ENCODE measurements at places on chromosomes 6 and 20.

- DNase-seq: no peak
Measured at GRCh38 chr6:24822696-24823095, 24.0 kb upstream of the ARMH2 start.

DNA sequence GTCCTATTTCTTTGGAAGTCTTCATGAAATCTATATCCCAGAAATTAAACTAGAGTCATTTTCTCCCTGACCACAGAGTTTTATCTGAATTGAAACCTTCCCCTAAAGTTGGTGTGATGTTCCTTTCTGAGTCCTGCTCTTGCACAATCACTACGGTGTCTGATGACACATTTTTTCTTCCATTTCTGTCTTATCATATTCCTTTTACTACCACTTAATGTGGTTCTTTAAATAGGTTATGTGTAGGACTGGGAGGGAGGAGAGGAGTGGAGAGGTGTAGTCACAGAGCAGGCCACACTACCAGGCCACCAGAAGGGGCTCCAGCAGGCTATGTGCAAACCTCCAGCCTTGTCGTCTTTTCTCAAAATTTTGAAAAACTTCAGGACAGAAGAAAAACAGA lies 39.7 kb upstream of the ATXN1 start:
- no peak for DNase-seq

DNA sequence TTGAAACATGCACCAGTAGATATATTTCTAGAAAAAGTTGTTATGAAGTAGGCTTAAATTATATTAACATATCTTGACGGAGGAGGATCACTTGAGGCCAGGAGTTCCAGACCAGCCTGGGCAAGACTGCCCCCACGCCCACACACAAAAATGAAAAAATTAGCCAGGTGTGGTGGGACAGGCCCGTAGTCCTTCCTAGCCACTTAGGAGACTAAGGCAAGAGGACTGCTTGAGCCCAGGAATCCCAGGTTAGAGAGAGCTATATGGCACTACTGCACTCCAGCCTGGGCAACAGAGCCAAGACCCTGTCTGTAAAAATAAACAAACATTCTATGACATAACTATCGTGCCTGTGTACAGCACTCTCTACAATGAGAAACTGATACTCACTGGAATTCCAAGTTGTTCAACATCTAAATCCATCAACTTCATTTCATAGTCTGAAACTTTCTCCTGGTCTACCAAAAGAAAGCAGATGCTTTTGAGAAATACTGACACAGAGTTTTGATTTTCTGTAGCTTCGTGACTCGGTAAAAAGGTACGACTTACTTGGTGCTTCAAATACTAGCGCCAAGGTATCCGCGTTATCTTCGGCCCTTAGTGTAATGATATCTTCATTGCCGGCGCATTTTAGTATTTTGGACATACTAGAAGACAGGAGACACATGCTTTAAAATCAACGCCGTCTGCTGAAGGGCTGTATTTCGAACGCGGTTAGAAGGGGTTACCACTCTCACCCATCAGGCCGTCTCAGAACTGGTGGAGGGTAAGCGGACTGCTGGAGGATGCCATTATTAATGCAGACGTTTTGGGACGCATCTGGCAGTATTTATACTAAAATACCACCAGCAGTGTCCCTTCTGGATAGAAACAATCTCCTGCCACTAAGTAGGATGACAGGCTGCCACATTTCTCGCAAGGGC lies 1.3 kb downstream of the PCNA start:
- DNase-seq: no peak

- DNase-seq: no peak
Measured at GRCh38 chr6:37202788-37203491, 33.0 kb downstream of the PIM1 start.

DNA sequence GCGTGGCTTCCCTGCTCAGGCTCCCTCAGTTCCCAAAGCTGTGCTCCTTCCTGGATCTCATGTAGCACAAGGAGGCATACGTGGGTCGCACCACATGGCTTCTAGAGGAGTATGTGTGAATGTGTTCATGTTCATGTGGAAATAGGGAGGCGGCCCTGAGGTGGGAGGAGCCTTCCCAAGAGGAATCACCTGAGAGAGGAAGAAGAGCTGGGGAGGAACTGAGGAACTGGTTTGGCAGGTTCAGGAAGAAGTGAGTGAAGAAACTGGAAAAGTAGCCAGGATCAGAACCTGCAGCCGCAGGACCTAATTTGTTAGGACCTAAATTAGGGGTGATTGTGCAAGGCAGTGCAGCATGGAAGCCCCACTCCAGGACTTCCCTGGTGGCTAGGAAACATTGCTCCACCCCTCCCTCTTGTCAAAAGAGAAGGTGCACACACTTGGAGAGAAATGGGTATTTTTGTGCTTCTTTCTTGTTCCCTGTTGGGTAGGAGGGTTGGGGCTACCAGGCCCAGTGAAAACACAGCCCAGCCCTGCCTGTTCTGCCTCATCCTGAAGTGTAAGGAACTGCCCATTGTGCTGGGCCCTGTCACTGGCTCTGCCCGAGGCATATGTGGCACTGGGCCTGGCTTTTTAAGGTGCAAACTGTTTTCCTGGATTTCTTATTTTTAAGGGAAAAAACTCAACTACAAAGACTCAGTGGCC lies 20.7 kb downstream of the SYNJ2 start:
- no peak for DNase-seq

- no peak for DNase-seq
Measured at GRCh38 chr20:10806539-10806938, 132.7 kb upstream of the JAG1 start.

GRCh38 chr20:3927486-3928291 lies 38.5 kb downstream of the PANK2 start:
- no peak for DNase-seq

DNA sequence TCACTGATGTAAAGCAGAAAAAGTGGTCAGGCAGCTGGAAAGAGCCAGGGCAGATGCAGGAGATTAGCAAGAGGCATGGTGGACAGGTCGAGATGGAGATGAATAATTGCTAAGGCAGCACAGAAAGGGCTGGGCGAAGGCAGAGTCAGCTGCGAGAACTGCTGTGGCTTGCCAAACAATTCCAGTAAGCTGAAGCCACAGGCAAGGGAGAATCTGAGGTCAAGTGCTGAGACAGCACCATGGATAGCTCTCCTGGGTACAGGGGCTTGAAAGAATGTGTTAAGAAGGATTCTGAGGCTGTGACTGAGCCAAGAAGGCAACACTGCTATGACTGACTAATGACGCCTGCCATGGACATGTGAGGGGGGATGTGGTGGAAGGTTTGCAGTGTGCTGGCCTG lies 220.8 kb upstream of the FOXA2 start:
- DNase-seq: no peak

DNA sequence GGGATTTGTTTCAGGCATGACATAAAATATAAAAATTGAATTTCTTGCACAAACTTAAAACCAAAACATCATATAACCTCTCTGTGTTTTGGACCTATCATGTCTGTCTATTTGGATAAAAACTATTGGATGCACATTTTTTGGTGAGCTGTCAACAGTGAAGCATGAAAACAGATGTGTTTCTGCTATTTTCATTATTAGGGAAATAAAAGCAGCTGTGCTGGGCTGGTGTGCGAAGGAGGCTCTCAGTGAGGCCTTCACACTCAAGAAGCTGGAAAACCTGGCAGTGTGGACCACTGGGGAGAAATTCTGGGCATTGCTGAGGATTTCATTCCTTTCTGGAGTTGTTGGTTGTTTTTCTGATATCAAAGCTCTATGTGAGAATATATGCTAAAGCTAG lies 395.3 kb downstream of the GJA1 start:
- DNase-seq: no peak

DNA sequence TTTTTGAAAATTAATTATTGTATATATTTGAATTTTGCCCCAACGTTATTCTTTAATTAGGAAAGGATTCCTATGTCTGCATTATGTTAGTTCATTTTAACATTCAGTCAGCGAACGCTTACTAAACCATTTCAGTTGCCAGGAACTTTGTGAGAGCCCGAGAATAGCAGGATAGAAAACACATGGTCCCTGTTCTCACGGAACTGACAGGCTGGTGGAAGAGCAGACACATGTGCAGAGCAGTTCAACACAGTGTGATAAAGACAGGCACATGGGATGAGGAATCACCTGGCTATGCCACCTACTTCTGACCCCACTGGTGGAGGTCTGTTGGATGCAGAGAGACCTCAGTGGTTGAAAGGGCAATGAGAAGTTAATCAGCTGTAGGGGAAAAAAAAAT lies 367.2 kb downstream of the EPM2A start:
- no peak for DNase-seq

DNA sequence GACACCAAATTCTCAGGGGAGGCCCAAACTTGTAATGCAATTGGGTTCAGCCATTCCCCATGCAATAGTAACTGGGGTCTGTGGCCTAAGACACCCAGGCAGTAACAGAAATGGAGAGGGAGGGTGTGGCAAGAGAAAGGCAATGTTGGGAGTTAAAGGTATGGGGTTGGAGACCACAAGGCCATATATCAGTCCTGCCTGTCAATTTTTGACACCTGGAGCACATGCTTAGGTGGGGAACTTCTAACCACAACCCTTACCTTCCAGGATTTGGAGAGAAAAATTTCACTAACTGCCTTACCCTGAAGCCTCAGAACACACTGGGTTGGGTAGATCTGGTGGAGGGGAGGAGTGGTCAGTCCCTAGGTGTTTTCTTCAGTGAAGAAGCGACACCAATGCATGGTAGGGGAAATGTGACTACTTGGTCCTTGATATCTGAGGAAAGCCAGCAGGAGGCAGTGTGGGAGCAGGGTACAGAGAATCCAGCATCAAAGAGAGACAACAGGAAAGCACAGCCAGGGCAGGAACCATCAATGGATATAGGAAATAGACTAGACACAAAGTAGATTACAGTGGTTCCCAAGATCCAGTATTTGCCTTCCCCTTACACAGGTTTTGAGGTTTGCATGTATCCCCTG lies 6.8 kb upstream of the USP49 start:
- DNase-seq: no peak

DNA sequence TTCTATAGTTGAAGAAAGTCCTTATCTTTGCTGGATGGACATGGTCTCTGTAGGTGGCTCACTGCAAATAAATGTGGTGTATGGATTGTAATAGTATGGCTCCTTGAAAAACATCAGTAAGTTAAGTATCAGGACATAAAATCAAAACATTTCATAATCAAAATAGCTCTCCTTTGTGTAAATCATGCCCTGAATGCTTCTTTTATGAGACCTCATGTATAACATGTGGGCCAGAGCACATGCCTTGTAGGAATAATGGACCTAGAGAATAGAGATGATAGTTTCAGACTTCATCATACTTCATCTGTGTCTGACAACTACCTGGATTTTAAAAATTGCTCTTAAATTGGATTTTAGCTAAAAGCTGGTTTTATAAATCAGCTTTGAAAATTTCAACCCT lies 159.9 kb downstream of the ASCC3 start:
- no peak for DNase-seq

DNA sequence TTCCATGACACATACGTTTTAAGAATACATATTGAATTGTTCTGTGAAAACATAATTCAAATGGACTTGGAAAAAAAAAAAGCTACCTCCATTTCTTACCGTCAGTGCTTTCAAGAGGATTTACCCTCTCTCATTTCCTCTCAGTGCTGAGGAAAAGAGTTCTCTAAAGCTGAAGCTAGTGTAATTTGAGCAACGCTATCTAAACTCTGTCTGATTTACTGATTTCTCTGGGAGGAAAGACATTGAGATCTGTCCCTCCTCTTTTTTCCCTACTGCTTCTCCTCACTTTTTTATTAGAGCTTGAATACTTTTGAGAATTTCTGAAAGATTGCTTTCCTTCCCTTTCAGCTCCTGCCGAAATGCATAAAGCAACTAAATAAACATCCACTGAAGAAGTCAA lies 41.2 kb upstream of the GRIK2 start:
- DNase-seq: no peak

- no peak for DNase-seq
Measured at GRCh38 chr6:42335896-42336295, 115.8 kb downstream of the TRERF1 start.

GRCh38 chr20:23099791-23100719 lies 13.9 kb upstream of the CD93 start:
- DNase-seq: no peak

- no peak for DNase-seq
Measured at GRCh38 chr6:159762681-159763293, 942 bp downstream of the ACAT2 start.

DNA sequence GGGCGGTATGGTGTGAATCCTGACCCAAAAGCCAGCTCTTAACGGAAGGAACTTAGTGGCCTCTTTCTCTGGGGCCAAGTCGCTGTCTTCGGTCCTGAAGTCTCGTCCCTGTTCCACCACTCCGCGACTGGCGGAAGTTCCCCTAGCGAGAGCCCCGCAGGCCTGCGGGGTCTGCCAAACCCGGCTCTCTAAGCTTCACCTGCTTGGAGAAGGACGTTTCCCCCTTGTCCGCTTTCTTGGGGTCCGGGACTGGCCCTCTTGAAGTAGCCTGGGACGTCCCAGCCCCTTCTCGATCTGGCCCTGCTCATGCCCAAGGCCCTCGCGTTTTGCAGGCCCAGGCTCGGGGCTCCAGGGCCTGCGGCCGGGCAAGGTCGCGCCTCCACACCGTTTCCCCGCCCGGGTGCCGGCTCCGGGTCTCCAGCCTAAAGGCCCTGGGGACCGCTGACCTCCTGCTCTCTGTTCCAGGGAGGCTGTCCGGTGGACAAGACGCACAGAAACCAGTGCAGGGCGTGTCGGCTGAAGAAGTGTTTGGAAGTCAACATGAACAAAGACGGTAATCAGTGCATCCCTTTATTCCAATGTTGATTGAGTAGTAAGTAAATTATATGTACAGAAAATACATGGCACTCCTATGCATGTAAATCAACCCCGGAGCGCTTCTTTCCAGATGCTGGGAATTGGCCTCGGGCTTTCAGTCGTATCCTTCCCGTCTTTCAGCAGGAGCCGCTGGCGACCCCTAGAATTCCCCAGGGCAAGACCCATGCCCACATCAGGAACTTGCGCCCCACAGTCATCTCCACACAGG lies 8.8 kb downstream of the NR2E1 start:
- DNase-seq: no peak

DNA sequence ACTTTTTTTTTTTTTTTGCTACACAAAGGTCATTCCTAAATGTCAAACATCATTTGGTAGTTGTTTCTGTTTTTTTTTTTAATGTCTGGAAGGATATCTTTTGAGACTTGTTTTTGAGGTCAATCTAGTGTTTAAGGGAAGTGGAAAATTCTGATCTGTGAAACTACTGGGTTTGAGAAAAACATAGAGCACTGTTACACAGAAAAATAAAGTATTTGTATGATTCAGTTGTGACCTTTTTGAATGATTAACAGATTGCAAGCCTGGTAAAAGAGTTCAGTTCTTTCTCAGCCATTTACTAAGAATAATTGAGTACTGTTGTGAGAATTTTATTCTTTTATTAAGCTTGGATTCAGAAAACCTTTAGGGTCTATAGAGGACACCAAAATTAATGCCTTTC lies 276.7 kb downstream of the ADGRB3 start:
- DNase-seq: no peak

DNA sequence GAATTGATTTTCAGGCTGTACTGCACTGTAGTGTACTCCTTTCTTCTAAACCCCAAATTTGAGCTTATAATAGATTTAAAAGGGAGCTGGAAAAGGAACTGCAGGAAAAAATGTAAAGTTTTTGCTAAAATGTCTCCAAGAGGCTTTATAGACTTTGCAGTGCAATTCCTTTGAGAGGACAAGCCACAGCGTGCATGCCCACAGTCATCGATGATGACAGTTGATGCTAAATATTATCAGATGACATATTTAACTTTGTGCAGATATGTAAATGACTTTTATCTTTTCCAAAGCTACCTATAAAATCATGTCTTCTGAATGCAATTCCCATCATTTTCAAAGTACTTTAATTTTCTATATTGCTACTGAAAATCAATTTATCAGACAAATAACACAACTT lies 24.3 kb upstream of the HDGFL1 start:
- DNase-seq: no peak

GRCh38 chr6:4606821-4607704 lies 169.1 kb upstream of the CDYL start:
- no peak for DNase-seq

GRCh38 chr6:160426136-160426535 lies 78.0 kb downstream of the SLC22A3 start:
- no peak for DNase-seq

Data from cortex of kidney (tissue), 1 donor.